Body of pancreas (tissue), 4 donors: ENCODE measurements at places on chromosomes 6 and 20. TPM values are rescaled to one million over a fixed set of nuclear protein-coding genes. Genes with fewer than 3 reads are reported as not detected.

DNA sequence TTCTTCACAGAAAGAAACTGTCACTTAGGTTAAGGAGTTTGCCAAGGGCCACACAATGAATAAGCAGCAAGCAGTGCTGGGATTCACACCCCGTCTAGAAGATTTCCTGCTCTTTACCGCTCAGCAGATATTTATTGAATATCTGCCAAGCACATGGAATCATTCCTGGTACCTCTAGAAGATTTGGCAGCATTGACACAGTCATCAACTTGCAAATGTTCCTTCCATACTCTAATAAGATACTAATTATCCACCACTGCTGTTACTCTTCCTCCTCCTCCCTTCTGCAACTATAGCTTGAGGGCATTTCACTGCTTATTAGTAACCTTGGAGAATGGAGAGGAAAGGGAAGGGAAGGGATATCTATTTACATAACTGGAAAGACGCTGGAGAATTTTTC is 13.0 kb downstream of the MOXD1 start:
- no peak overlapping the region for H3K4me3 ChIP-seq
- no peaks in the 10 kb centered on the region for H3K27me3 ChIP-seq
- H3K27ac ChIP-seq: no peak overlapping the region
- H3K36me3 ChIP-seq: no peaks in the 10 kb centered on the region
- no peak for DNase-seq

GRCh38 chr20:62338294-62338620 is 28.9 kb downstream of the LAMA5 start:
- DNase-seq: no peak
- H3K36me3 ChIP-seq: peaks cover 16% of the 10 kb centered on the region
- no peaks in the 10 kb centered on the region for H3K4me1 ChIP-seq
- no peak overlapping the region for H3K27ac ChIP-seq

GRCh38 chr6:101070044-101070608 is 189.0 kb upstream of the ASCC3 start:
- H3K4me1 ChIP-seq: no peaks in the 10 kb centered on the region
- no peak overlapping the region for H3K27ac ChIP-seq
- no peaks in the 10 kb centered on the region for H3K36me3 ChIP-seq
- no peak overlapping the region for H3K4me3 ChIP-seq

DNA sequence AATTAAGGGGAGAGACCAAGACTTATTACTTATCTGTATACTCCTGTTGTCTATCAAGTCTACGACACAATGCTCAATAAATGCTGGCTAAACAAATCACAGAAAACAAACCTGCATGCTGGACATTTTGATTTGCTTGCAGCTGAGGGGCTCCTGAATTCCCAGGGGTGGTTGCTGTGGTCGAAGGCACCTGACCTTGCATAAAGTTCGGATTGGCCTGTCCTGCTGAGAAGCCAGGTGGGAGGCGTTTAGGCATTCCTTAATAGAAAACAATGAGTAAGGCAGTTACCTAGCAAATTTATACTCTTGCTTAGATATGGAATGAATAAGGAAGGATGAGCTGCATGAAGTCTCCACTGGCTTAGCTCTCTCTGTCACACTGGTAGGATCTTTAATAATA is 50.5 kb downstream of the TP53INP2 start:
- peaks cover 15% of the 10 kb centered on the region for H3K36me3 ChIP-seq
- H3K27ac ChIP-seq: no peak overlapping the region
- no peaks in the 10 kb centered on the region for H3K4me1 ChIP-seq

DNA sequence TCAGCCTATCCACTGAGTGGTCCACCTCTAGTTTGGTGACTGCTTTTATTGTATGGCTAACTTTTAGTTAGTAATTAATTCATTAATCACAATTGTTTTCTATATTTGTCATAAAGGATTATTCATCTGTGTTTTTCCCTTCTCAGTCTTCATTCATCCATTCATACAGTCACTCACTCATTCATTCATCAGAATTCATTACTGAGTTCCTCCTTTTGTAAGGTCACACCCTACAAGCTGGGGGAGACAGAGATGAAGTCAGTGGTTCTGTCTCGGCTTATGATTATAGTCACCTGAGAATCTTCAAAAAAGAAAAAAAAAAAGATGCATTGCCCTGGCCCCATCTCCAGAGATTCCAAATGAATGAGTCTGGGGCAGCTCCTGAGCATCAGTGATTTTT is 257.1 kb downstream of the ADGB start:
- no peak for DNase-seq
- no peak overlapping the region for H3K4me3 ChIP-seq
- no peaks in the 10 kb centered on the region for H3K36me3 ChIP-seq
- peaks cover 5% of the 10 kb centered on the region for H3K4me1 ChIP-seq

The ID1 gene
- total RNA-seq: 169 TPM
